Stimulated activated CD8-positive, alpha-beta memory T cell treated with anti-CD3 and anti-CD28 coated beads, Interleukin-7, amount 100 ng/mL, for 48 hours (primary cell): ENCODE measurements at places on chromosomes 4 and X.

DNA sequence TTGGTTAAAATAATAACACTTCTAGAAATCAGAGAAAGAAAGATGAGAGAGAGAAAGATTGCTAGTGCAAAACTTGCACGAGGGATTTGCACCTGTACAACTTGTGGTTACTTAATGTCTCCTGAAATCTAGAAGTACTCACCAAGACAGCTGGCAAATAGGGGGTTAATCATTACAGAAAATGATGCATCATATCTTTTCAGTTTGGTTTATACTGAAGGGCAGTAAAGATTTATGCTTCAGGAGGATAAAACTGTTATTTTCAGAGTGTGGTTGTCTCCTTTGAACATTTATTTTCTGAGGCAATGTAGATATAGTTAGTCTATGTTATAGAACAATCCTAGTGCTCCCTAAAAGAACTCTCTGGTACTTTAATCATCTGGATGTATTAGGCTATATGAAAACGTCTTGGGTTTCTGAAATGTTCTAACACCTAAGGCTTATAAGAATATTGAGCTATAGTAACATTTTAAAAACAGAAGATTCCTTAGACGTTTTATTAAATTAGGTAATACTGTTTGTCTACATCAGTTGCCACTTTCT is 13.3 kb downstream of the ATOH1 start:
- DNase-seq: no peak

GRCh38 chr4:89658701-89659024 is 178.3 kb downstream of the SNCA start:
- DNase-seq: no peak

- no peak for DNase-seq
Observed at GRCh38 chr4:53981066-53981465, 83.3 kb downstream of the CHIC2 start.

GRCh38 chrX:70494441-70494840 is 49.8 kb downstream of the DLG3 start:
- DNase-seq: no peak

DNA sequence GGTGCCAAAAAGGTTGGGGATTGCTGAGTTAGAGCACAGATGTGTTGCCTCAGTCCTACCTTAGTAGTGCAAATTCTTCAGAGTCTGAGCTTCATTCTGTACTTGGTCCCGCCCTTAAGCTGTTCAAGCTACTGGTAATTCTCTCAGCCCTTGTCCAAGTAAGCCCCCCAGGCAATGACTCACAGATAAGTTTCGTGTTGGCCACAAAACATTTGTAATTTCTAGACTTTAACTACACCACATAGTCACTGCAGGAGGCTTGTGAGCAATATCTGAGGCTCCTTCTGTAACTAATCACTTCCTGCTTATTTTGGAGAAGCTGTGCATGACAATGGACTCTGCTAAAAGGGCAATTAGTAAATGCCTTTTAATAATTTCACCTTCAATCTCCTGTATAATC is 1420.5 kb downstream of the PCDH7 start:
- DNase-seq: no peak

GRCh38 chr4:148810461-148810860 is 368.2 kb upstream of the NR3C2 start:
- DNase-seq: no peak

GRCh38 chr4:148782284-148782683 is 340.1 kb upstream of the NR3C2 start:
- DNase-seq: no peak

- DNase-seq: no peak
Observed at GRCh38 chrX:53474707-53475106, 40.5 kb upstream of the HSD17B10 start.

- no peak for DNase-seq
Observed at GRCh38 chr4:85790582-85790981, 315.6 kb downstream of the ARHGAP24 start.

- no peak for DNase-seq
Observed at GRCh38 chrX:57918750-57919436, 8.6 kb upstream of the ZXDA start.

DNA sequence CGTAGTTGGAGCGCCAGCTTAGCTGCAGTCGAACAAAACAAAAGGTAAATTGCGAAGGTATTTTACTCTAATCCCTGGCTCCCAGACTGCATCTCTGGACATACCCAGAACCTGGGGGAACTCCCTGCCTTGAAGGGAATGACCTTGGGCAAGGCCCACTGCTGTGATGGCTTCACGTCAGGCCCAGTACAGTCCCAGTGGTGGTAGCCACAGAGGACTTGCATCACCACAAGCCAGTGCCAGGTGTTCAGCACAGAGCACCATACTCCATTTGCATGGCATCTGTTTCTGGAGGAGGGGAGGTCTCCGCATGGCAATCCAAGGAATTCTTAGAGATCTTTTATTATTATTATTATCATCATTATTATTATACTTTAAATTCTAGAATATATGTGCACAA is 5.6 kb downstream of the ETDA start:
- DNase-seq: no peak

DNA sequence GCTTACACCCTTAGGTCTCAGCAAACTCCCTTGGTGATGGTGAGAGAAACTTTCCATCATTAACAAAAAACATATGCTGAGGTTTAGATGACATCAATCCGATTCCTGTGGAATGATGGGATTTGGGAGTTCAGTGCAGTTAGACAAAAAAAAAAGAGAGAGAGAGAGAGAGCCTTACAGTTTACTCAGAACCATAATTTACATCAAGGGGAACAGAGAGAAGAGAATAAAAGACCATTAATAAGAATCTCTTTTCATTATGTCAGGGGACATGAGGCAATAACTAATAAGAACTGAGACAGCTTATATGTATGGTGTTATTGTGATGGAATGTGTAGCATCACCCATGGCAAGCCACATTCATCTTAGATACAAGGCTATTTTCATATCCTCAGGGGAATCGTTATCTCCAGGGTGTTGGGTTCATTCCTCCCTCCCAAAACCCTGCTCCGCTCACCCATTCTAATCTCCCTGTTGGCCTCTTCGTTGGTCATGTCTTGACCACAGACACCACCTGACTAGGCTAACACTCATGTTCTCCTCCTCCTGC is 175.7 kb upstream of the MXRA5 start:
- no peak for DNase-seq

DNA sequence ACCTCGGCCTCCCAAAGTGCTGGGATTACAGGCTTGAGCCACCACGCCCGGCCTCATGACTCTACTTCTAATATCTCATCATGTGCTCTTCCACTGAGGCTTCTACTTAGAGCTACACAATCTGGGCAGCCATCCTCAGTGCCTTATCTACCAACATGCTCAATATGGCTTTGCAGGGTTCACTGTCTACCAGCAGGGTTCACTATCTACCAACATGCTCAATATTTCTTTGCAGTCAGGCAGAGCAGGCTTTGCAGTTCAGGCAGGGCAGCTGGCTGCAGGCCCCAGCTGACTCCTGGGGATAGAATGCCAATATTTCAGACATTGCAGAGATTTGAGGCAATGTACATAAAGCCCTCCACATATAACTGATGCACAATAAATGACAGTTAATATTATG is 47.5 kb downstream of the PKD2 start:
- no peak for DNase-seq

DNA sequence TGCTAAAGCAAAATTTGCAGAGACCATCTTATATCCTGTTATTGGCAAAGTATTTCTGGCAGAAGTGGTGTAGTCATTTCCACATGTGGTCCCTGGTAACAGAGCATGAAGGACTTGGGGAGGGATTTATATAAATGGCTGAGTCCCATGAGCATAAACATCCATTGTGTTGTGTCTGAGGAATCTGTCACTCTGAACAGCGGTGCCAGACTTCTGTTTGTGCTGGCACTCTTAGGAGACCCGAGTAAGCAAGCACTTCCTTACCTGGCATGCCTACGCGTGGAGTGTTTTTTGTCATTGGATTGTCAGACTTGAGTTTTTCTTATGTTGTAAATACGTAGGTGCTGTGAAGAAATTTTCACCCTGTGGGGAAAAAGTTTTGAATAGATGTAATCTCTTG is 285.9 kb downstream of the ARHGAP10 start:
- DNase-seq: no peak

- DNase-seq: no peak
Observed at GRCh38 chr4:150072471-150072870, 5.8 kb upstream of the DCLK2 start.

DNA sequence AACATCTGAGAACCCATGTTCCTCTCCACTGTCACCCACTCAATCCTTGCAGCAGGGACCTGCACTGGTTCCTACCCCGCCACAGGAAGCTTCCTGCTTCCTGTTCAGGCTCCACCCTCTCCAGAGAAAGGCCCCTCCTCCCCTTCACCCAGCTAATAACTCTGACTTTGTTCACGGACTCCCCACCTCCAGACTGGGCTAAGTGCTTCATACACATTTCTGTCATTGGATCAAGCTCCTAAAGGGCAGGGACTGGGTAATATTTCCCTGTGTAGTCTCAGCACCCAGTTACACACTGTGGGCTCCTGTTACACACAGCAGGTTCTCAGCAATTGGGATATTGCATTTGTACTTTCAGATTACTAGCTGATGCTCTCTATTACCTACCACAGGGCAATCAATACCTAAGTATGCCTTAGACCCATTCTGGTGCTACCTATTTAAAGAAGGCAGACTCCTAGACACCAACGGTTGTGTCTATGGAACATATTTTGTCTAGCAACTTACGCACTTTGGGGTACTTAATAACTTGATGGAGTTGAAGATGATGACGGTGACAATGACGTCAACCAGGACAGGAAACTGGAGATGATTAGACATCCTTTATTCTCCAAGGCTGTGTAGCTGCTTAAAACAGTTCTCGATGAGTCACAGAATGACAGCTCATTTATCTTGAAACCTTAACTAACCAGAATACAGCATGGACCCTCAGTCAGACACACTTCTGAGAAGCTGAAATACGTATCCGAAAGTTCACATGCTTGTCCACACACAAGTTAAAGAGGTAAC is 58.1 kb downstream of the MAML3 start:
- DNase-seq: no peak

DNA sequence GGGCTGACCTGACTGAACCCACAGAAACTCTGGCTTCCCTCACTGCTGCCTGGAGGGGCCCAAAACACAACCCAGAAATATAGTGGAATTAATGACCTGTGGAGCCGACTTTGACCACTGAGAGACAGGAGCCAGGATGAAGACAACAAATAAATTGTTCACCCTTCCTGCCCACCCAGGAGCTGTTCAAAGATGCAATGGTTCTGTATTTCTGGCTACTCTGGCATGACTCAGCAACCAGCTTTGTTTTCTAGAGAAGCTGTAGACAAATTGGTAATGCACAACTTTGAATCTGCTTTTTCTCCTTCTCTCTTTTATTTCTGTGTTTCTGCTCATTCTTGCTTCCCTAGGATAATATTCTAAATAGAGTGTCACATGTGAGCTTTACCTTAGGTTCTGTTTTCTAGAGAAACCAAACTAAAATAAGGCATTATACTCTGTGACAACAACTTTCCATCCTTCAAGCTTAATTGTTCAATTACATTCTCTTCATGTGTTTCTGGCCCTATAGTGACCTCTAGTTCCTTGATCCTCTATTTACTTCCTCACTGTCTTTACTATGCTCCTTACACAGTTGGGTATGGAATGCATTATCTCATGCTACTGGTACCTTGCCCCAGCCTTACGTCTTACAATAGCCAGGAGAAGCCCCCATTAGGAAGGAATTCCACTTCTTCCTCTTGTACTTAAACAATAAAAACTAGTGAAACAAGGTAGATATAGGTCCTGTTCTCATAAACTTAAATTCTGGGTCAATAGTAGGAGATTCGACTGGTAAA is 6.5 kb upstream of the PRKG2 start:
- DNase-seq: no peak

- peak; percentile 77 for DNase-seq
Observed at GRCh38 chrX:130902783-130903613, at the start of gene ENOX2. TSS of gene ENOX2 (minus strand) at chrX:130903209. CDS start at chrX:130703216, 199,993 bp downstream.

DNA sequence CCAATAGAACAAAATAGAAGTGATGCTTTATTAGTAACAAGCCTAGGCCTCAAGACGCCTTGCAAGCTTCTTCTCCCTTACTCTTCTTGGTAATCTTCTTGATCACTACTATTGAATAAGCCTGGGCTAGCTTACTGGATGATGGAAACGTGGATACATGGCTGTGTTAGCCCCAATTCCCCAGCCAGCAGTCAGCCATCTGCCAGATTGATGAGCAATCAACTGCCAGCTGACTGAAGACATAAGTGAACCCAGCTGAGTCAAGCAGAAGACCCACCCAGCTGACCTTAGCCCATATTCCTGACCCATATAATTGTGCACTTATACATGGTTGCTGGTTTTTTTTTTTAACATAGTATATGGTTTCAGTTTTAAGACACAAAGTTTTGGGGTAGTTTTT is 130.4 kb downstream of the DHX15 start:
- no peak for DNase-seq

DNA sequence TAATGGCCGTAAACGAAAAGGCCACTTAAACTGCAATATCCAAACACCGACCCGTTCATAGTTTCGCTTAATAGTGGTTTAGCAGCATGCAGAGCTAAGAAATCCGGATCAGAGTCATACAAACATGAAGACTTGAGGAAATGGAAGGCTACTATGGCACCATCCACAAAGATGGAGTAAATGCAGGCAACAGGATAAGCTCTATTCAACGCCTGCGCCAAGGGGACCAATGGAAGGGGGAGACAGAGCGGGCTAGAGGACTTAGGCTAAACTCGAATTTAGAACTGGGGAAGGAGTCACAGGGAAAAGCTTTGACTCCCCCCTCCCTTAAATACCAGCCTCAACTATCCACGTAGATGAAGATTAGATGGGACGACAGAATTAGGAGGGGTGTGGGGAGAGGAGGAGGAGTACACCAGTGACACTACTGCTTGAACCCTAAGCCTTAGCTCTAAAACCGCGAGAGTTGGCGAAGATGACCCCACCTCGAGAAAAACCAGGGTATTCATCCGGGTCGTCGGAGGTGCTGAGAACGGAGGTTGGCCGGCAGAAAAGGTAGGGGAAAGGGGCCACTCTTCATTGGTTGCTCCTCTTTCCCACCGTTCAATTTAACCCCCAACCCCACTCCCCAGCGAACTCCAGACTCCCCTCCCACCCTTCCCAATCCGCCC is 3.5 kb downstream of the HUWE1 start:
- no peak for DNase-seq

DNA sequence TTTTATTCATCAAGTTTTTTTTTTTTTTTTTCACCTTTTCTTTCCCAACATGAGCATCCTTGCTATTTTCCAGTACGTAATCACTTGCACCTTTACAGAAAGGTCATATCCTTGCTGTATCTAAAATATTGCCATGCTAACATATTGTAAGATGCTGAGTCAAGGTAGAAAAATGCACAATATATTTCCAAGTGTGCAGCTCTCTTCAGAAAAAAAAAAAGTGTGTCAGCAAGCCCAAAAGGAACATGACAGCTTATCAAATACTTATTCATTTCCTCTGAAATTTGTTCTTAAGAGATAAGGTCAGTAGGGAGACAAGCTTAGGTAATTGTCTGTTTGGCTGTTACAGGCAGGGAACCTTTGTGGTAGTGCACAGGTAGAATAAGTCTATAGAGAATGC is 27.0 kb downstream of the SH2D1A start:
- no peak for DNase-seq
